ENCODE measurements at places on chromosomes 3 and 15.
A peak's percentile ranks its signal among the peaks of the same experiment; 100 is the strongest.

DNA sequence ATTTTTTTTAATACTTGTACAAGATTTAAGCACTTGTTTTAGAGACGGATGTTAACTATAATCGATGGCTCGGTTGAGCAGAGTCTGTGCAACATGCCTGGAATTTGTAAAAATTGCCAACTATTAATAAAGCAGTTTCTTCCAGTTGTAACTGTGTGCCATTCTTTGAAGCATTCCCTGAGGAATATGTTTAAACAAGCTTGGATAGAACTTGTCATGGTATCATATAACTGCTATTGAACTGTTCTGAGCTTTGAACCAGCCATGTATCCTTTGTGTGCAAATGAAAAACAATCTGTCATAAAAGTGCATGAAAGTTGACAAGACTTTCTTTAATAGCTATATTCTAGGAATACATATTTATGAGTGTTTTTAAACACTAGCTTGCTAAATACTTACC, 45.8 kb upstream of the UBE2E2 start:
- no peak for DNase-seq

DNA sequence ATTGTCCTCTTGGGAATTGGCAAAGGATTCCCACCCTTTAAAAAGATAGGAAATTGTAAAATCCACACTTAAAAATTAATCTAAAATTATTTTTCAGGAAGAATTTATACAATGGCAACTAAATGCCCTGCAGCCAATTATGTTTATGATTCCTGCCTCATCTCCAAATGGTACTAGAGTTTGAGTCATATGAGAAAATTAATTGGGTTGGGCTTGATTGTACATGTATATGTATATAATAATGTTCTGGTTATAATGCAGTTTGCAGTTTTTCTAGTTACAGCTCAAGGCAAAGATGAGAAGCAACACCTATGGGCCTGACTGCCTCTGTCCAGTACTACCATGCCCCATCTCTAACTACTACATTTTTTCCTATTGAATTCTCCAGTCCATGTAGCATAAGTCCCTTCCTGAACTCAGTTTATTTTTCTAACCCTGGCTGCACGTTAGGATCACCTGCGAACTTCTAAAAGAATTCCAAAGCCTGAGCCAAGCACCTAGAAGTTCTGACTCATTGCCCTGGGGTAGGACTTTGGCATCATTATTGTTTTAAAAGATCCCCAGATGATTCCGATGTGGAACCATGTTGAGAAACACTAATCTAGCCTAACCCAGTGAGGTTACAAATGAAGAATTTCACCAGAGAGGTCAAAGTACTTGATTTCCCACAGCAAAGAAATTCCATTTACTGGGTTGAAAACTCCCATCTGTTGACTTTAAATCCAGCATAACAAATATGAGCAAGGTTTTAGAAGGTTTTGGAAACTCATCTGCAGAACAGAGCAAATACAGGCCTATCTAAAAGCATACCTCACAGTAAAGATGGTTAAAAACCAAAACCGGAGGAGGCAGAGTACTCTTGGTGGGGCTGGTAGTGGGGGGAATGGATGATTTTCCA, 19.4 kb downstream of the TGFBR2 start:
- DNase-seq, result no peak

DNA sequence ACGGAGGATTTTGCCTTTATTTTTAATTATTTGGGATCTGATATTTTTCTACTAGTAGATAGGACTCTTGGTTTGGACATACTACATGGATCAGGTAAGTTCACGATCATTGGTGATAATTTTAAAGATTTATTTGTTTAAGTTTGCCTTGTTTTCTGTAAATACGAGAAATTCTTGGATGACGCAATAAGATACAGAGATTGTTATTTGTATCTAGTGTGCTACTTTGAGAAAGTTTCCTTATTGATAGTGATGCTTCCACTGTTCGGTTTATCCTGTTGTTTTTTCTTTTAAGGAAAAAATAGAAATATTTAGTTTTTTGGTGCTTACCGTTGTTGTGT, 577 bp downstream of the CHD2 start:
- no peak for DNase-seq

- DNase-seq, result no peak
These were observed 620 bp upstream of the TTC23 start for GRCh38 chr15:99250001-99250400.

DNA sequence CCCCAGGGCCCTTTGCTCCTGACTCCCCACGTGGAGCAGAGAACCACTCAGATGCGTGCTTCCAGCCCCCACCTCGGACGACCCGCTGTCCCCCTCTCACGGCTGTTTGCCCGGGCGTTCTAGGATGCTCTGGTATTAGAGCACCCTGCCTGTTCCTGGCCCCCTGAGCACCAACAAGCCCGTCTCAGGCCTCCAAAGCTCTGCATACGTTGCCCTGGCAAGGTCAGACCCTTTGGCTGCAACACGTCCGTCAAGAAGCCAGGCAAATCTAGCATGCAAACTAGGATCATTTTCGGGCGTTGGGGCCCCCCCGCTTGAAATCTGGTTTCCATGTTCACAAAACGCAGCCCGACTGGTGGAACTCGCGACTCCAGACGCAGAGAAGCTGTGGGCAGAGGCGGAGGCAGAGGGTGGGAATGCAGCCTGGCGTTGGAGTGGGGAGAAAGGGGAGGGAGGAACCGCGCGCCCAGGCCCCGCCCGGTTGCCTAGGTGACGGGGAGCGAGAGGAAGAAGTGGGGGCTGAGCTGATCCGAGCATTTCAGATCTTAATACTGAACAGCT, 86.2 kb upstream of the PIAS1 start:
- no peak for DNase-seq

- no peak for DNase-seq
These were observed 27.9 kb upstream of the SLC30A4 start for GRCh38 chr15:45550436-45550835.

GRCh38 chr3:161740421-161740820, 243.8 kb downstream of the OTOL1 start:
- no peak for DNase-seq

DNA sequence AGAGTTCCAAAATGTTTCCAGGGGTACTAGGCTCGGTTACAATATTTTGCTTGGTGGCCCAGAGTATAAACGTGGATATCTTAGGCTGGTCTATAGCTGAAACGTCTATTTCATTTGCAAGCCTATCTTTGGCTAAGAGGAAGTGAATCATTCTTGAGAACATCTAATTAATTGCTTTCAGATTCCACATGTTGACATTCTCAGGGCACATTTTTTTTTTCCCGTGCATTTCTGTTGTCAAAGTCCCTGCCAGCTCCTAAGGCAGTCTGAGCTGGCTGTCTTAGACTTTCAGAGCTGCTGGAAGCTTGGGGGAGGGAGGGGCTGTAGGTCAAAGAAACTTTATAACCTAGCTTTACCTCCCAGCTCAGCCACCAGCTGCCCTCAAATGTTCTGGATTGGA, 23.2 kb upstream of the LAMP3 start:
- DNase-seq, result no peak

GRCh38 chr3:148173851-148174250, 523.9 kb upstream of the AGTR1 start:
- DNase-seq, result no peak

DNA sequence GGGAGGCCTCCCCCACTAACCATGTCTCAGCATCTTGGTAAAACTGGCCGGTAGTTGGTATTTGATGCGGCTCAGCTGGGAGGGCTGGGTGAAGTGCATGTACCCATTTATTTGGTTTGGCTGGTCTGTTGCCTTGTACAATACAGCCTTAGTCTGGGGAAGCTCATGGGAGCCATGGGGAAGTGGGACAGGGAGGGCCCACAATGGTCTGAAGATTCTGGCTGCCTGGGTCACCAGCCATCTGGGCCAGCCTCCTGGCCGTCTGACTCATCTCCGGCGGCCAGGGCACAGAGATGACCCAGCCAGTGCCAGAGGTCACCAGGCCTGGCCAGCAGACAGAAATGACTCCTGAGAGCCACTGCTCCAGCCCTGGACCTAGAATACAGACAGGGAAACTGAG, 51.6 kb upstream of the SMAD6 start:
- DNase-seq, result no peak

DNA sequence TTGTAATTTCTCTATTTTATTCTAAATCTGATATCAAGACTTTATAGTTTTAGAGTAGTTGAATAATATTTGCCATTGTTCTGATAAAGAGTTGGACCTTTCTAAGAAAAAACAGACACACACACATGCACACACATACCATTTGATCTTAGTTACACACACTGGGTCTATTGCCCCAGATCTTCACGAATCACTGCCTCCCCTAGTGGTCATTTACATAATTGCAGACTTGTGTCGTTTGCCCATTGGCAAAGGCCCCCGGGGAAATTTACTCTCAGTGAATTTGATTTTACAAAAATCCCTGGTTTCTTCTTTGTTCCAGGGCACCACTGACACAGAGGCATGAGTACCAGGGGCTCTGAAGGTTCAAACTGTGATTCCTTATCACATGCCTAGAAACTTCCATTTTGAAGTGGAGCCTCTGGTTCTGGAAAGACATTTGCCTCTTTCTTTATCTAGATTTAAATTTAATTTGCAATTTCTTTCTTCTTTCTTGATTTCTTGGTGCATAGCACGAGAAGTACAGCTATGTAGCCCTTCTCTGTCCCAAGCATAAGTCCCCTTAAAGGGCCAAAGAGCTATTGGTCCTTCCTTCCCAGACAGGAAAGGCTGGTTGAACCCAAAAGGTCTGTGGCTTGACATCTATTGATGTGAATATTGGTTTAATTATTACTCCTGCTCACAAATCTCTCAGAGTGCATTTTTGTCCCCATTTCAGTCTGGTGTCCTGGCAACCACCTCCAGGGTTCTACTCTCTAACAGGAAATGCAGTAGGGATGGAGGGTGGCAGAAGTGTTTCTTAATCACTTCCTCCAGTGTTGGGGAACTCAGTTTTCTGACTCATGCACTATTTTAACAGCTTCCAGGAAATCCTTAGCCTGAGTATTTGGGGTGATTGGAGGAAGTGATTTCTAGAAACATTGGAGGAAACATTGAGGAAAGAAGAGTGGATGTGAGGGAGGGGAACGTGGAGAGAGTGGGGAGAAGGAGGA, 32.4 kb upstream of the SLC6A11 start:
- DNase-seq, result peak; percentile 43

DNA sequence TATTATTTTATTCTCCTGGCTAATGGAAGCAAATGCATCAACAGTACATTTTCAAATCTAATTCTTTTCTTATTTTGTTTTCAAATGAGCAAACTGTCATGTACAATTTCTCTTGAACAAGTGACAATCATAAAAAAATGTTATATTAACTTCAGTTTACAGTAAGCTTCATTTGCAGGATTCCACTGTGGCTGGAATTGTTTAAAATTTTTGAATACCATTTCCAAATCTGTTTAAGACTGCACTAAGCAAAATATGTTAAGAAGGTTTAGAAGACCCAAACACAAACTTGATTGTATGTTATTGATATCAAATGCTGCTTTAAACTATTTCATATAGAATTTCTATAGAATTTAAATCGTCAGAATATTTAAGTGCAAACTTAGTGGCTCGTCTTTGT, 92.8 kb downstream of the ZNF280D start:
- no peak for DNase-seq

- DNase-seq, result no peak
These were observed 15.0 kb upstream of the ACAD9 start for GRCh38 chr3:128864351-128864811.

DNA sequence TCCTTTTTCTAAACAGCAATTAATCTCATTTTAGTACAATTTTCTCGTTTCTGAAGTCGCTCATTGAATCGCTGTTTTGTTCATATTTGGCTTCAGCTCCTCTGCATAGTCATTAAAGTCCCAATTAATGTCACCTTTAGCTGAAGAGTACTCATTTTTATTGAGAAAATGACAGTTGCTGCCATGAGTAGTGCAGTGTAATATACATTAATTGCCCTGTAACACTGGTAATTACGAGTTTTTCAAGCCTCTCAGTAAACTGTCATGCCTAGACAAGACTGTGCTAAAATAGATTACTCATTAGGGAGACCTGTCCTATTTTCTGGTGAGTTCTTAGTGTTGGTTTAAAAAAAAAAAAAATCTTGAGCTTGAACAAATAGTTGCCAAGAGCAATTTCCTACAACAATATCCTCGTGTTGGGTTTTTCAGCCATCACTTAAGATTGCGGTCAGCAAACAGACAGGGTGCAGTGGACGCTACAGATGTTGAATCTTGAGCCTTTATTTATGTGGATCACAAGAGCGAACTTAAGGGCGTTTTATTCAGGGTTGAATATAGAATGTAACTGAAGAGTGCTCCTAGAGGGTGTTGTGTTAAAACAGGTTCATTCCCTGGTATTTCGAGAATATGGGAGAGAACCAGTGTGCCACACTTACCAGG, 176.0 kb downstream of the CDIN1 start:
- DNase-seq, result no peak

GRCh38 chr15:93515256-93516051, 426.4 kb upstream of the RGMA start:
- DNase-seq, result no peak

GRCh38 chr3:61451841-61452240, 109.5 kb upstream of the PTPRG start:
- no peak for DNase-seq

DNA sequence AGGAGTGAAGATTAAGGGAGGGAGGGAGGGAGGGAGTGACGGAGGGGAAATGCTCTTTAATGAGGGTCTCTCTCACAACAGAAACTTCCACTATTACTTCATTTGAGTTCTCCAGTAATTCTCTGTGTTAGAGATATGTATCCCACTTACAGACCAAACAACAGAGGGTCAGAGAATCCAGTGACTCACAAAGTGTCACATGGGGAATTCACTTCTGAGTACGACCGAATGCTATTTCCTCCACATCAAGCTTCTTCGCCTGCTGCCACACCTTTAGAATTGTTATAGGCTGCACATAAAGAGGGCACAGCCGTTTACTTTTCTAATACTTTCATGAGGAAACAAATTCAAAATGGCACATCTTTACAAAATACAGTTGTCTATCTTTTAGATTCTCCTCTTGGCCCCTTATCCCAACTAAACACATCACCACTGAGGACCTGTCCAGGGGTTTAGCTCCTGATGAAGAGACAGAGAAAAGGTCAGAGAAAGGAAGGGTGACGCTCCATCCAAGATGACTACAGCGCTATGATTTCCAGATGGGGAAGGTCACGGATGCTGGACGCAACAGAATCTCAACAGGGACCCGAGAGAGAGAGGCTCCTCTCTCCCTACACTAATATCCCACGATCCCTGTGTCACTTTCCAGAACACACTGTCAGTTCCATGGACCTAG, 119.0 kb downstream of the XXYLT1 start:
- DNase-seq, result no peak
